Fibroblast of villous mesenchyme (primary cell): ENCODE measurements at places on chromosomes 16 and 17. TPM values are rescaled to one million over a fixed set of nuclear protein-coding genes. Genes with fewer than 3 reads are reported as not detected.

ITGAL gene
- total RNA-seq = not detected in 2 replicates

MYL11 gene
- total RNA-seq = not detected in 2 replicates

DPEP2 gene
- under 0.01 TPM in 1 of 2 replicates, not detected in the other for total RNA-seq

RSKR gene
- 4.8 and 5.6 TPM in 2 replicates for total RNA-seq

ZC3H7A gene
- 39.0 and 59.2 TPM in 2 replicates for total RNA-seq

HOXB1 gene
- not detected in 2 replicates for total RNA-seq

PLD6 gene
- total RNA-seq = 4.8 and 5.6 TPM in 2 replicates

ZP2 gene
- total RNA-seq = not detected in 2 replicates

KCNAB3 gene
- 1.3 and 1.7 TPM in 2 replicates for total RNA-seq

KCNJ12 gene
- under 0.01 TPM in 2 replicates for total RNA-seq

SCN4A gene
- total RNA-seq = under 0.01 TPM in 1 of 2 replicates, not detected in the other

LITAFD gene
- total RNA-seq = not detected in 2 replicates

TSPOAP1 gene
- 0.86 and 2.3 TPM in 2 replicates for total RNA-seq

ACE gene
- total RNA-seq = 1.3 and 1.7 TPM in 2 replicates

ABCA9 gene
- total RNA-seq = 2.2 and 2.3 TPM in 2 replicates

DOC2A gene
- total RNA-seq = under 0.01 and 0.32 TPM in 2 replicates

FBXW10 gene
- total RNA-seq = under 0.01 and 0.32 TPM in 2 replicates

KRT36 gene
- under 0.01 TPM in 2 replicates for total RNA-seq

CCL4 gene
- total RNA-seq = not detected in 2 replicates

PLEKHG4 gene
- 18.1 and 19.6 TPM in 2 replicates for total RNA-seq

NXPH3 gene
- 0.43 and 0.97 TPM in 2 replicates for total RNA-seq

CNTNAP4 gene
- total RNA-seq = not detected in 2 replicates
